Endothelial cell (in vitro differentiated cells): ENCODE measurements at places on chromosomes 11 and 22.
A peak's percentile ranks its signal among the peaks of the same experiment; 100 is the strongest.

DNA sequence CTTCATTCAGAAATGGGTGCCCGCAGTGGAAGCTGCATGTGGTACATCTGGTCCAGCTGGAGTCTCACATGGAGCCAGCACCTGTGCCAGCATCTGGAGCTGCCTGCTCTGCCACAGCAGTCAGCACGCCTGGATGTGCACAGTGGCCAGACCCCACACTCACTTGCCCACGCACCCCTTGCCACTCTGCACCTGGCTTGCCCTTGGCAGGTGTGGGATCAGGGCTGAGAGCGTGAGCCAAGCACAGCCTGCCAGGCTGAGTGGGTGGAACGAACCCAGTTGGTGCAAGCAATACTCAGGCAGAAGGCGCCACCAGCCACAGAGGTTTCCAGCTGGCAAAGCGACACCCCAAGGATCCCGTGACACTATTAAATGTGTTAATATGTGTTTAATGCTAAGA, 95.5 kb upstream of the AMOTL1 start:
- DNase-seq = no peak

- DNase-seq = no peak
These were observed 22.6 kb upstream of the RCN1 start for GRCh38 chr11:32068134-32068870.

DNA sequence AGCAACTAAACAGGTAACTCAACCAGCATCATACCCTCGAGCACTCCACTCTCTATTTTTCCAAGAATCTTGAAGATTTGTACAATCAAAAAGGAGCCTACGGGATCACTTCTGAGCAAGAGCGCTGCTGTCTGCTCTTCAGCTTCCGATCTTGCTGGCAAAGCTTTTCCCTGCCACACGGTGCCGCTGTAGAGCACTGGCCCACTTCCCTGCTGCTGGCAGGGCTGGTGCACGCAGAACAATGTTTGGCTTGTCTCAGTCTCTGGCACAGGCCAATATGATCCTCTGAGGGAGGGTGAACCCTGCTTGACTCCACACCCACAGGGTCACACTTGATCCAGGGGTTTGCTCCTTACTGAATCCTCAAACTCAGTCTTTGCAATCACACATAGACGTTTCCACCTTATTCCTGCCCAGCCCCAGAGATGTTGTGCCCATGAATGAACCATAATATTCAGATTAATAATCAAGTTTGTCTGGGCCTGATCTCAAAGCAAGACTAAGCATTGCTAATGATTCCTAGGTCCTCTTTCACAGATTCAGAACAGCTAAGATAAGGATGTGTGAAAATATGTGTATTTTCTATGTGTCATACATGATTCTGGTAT, 536.6 kb downstream of the SOX6 start:
- DNase-seq = peak; percentile 74

GRCh38 chr22:17774926-17775685, 837 bp upstream of the BID start:
- no peak for DNase-seq

DNA sequence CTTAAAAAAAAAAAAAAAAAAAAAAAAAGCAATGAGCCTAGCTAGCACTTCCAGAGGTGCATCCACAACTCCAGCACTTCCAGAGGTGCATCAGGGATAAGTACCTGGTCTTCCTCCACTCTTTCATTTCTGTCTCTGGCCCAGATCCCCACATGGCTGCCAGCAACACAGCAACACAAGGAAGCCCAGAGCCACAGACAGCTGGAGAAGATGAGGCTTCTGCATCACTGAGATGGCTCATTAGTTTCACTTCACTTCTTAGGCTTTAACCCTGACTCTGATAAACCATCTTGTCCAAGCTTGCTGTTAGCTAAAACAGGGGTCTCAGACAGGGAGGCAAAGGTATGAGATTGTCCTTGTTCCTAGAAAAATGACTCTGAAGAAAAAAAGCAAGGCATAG, 35.6 kb downstream of the PC start:
- DNase-seq = no peak

DNA sequence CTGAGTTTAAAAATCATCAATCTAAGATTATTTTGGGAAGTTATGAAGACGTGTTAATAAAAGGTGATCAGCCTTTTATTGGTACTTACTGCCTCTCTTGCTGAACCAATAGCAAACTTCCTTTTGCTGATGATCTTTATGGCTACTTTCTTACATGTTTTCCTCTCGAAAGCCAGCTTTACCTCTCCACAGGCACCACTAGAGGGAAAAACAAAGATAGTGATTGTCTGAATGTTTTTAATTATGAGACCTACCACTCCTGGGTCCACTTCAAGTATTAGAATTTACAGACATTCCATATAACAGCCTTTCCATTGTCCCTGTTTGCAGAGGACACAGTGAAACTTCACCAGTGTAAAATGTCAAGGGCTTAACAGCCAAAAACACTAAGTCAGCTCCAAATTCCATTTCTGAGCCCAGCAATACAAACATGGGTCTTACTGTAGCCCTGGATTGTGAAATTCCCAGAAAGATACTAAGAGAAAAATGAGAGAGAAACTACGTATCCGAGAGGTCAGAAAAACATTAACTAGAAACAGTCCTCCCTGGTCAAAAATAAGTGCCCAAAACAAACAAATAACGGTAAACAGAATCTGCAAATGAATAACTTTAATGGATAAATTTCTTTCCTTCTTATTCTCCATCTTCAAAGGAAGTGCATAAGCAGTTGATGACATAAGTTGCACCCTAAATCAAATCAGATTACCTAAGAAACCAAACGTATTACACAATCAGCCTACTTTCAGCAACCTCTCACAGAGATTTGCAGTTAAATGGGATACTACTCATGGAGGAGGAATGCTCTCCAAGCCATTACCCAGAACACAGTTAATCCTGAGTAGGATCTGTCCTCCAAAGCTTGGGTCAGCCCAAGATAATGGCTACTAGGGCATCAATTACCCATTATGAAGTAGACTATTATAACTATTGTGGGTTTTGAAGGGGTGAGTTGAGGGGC, 29.5 kb downstream of the CHEK2 start:
- no peak for DNase-seq

DNA sequence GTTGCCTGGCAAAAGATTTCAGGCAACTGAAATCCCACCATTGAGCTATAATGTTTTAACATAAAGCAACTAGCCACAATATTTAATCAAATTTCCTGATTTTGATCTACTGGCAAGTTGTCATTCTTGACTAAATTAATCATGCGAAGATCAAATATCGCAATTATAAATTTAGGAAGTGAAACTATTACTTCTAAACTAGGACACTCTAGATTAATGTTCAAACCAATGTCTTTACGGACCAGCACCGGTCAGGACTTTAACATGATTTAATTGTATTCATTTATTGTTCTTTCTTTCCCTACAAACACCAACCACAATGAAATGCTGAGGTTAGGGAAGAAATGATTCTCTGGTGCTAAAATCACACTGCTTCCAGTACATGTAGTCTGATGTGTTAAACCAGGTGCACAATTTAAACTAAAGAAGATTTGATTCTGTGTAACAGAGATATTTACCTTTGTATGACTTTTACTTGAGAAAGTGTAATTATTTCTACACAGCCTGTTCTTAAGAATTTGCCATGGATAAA, 14.9 kb downstream of the GAS2 start:
- no peak for DNase-seq

DNA sequence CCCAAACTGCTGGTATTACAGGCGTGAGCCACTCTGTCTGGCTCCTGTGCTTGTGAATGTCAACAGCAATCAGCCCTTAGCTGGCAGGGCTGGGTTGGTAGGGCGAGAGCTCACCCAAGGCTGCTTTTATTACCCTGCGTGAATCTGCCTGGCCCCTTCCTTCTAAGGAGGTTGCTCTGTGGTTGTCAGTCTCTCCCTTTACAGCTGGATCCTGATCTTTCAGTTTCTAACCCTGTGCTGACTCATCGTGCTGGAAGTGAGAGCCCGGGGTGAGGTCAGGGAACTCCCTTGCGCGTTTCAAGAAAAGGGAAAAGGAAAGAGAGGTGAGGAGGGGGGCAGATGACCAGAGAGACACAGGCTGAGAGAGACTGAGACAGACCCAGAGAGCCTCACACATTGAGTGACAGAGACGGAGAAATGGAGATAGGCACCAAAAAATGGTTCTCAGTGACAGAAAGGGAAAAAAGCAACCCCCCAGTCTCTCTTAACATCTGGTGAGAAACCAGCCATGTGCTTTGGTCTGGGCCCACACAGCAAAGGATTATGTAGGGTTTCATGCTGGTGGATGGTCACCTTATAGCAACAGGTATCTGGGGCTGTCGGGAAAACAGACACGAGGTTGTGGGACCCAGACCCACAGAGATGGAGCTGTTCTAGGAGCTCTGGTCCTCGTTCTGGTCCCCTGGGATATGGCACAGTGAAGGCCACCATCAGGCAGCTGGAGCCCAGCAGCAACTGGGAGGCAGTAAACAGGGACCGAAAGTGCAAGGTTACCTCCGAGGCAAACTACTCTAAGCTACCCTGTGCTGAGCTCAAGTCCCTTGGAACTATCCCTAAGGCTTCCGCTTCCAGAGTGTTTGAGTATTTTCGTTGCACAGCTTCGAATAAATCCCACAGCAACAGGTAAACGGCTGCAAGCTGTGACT, 2.5 kb downstream of the TCN2 start:
- no peak for DNase-seq

DNA sequence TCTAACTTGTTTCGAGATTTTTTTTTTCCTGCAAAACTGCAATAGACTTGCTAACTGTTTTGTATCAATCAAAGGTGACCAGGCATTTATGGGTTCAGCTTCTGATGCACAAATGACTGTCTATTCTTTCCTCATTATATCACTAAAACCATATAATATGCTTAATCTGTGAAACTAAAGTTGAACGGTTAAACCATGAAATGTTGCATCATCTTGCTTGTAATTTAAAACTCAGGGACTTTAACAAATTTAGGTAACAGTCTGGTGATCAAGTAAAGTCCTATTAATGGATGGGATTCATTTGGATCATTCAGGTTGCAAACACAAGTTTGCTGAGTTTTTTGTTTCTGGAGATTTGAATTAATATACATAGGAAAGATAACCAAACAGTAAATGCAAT, 232.0 kb upstream of the LUZP2 start:
- no peak for DNase-seq
